HepG2 (cell line): ENCODE measurements at places on chromosomes 12 and 14. TPM values are rescaled to one million over a fixed set of nuclear protein-coding genes. Genes with fewer than 3 reads are reported as not detected.
A peak's percentile ranks its signal among the peaks of the same experiment; 100 is the strongest.

- no peaks in the 10 kb centered on the region for H3K27me3 ChIP-seq
- H3K4me3 ChIP-seq, result no peak overlapping the region
- no peak overlapping the region for H3K27ac ChIP-seq
- H3K4me1 ChIP-seq, result no peaks in the 10 kb centered on the region
- no peak for DNase-seq
- H3K36me3 ChIP-seq, result no peaks in the 10 kb centered on the region
Observed at GRCh38 chr12:118327391-118327790, 45.3 kb downstream of the TAOK3 start.

DNA sequence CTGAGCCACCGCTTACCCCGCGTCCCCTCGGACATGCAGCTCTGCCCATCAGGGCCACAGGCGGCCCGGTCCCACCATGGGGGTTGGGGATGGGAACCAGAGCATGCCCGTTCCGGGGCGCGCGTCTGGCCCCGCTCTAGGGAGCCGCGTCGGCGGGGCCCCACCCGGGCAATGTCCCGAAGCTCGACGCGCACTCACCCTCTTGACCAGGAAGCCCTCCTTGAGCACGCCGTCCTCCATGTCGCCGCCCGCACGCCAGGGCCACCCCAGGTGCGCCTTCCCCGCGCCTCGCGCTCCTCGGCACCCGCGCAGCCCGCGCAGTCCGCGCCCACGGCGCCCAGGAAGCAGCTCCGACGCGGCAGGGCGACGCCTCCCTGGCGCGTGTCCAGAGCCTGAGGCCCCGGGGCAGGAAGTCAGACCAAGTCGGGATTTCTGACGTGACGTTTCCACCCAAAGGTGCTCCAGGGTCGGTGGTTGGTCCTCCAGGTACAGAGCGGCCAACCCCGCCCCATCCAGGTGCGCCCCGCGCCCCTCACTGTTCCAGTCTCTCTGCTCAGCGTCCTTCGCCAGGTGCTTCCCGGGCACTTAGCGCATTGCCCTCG is at the start of gene PLEK2:
Gene PLEK2, minus strand, starts transcription at position 346 of the 602 bp plus-strand sequence. Its CDS starts 106 bp downstream, at position 240.
- H3K4me3 ChIP-seq, result no peak within 1 kb of the TSS
- DNase-seq, result no peak
- no peaks in the 10 kb centered on the region for H3K36me3 ChIP-seq
- peaks cover 30% of the 10 kb centered on the region for H3K4me1 ChIP-seq

DNA sequence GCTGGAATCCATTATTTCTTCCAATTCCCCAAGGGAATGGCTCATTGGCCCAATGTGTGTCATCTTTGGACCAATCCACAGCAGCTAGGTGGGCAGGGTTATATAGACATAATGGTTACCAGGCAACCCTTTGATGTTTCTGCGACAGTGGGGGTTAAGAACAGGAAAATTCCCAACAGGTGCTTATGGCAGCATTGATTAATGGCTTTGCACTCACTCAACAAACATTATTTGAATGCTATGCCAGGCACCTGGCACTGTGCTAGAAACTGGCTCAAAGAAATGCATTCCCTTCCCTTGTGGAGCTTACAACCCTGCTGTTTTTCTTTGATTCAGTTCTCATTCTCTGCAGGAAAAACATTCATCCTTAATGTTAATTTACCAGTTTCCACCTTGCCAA is 1221.0 kb downstream of the AACS start:
- no peaks in the 10 kb centered on the region for H3K4me1 ChIP-seq
- no peaks in the 10 kb centered on the region for H3K36me3 ChIP-seq
- no peak overlapping the region for H3K27ac ChIP-seq
- H3K4me3 ChIP-seq, result no peak overlapping the region

DNA sequence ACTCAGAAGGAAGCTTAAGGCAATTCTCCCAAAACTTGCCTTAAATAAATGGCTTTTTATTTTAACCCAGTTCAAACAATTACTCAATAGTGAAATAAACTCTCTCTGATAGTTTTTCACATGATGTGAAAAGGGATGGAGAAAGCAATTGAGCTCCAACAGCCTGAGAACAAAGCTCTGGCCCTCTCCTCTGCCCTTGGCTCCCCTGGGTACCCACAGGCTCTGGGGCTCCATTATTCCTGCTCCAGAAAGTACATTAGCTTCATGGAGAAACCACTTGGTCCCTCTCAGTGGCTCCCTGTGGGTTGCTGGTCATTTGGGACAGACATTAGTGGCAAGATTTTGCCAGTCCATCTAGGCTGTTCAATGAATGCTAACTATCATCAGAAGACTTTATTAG is 242.8 kb downstream of the ATP23 start:
- no peaks in the 10 kb centered on the region for H3K27me3 ChIP-seq
- no peaks in the 10 kb centered on the region for H3K4me1 ChIP-seq
- no peak overlapping the region for H3K27ac ChIP-seq
- no peak for DNase-seq
- no peaks in the 10 kb centered on the region for H3K36me3 ChIP-seq
- H3K4me3 ChIP-seq, result no peak overlapping the region

GRCh38 chr12:46342562-46343033 is 30.0 kb downstream of the SLC38A2 start:
- DNase-seq, result peak; percentile 64
- peak overlapping the region; percentile 27 for H3K4me3 ChIP-seq
- no peak overlapping the region for H3K27ac ChIP-seq
- H3K36me3 ChIP-seq, result no peaks in the 10 kb centered on the region

GRCh38 chr12:50749459-50749882 is 14.4 kb upstream of the ATF1 start:
- no peak overlapping the region for H3K4me3 ChIP-seq
- H3K27ac ChIP-seq, result no peak overlapping the region
- H3K27me3 ChIP-seq, result no peaks in the 10 kb centered on the region
- H3K4me1 ChIP-seq, result peaks cover 14% of the 10 kb centered on the region
- DNase-seq, result no peak

The KLRG1 gene
- total RNA-seq, result 1.2 and 1.6 TPM in 2 replicates

The ACRBP gene
- total RNA-seq, result not detected in 2 replicates
